Psoas muscle (tissue), 8 donors: ENCODE measurements at places on chromosomes 1 and 21. TPM values are rescaled to one million over a fixed set of nuclear protein-coding genes. Genes with fewer than 3 reads are reported as not detected.

RAP1GAP gene
- 0.57 TPM for total RNA-seq

SPRR2A gene
- total RNA-seq: 0.56 TPM

GPN2 gene
- total RNA-seq: 35.9 TPM

DDX20 gene
- 8.9 TPM for total RNA-seq

PINK1 gene
- 383 TPM for total RNA-seq

NBPF10 gene
- 1.4 TPM for total RNA-seq
